Pons (tissue), 1 donor: ENCODE measurements at places on chromosomes 3 and 15.

DNA sequence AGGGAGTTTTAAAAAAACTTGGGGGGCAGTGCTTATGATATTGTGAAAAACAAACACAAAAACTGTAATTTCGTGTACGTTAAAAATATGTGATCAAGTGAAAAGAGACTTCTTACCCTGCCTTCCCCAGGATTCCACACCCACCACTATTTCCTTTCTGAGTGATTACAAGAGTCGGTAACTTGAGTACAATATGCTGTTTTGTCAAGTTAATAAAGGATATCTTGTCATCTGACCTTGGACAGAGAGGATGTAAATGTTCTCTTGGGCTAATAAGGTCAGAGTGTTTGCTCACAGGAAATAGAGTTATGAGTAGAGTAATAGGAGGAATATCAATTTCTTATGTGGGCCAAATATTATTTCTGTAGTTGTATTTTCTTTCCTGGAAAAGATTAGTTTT, 68.1 kb downstream of the NOX5 start:
- DNase-seq, result no peak

DNA sequence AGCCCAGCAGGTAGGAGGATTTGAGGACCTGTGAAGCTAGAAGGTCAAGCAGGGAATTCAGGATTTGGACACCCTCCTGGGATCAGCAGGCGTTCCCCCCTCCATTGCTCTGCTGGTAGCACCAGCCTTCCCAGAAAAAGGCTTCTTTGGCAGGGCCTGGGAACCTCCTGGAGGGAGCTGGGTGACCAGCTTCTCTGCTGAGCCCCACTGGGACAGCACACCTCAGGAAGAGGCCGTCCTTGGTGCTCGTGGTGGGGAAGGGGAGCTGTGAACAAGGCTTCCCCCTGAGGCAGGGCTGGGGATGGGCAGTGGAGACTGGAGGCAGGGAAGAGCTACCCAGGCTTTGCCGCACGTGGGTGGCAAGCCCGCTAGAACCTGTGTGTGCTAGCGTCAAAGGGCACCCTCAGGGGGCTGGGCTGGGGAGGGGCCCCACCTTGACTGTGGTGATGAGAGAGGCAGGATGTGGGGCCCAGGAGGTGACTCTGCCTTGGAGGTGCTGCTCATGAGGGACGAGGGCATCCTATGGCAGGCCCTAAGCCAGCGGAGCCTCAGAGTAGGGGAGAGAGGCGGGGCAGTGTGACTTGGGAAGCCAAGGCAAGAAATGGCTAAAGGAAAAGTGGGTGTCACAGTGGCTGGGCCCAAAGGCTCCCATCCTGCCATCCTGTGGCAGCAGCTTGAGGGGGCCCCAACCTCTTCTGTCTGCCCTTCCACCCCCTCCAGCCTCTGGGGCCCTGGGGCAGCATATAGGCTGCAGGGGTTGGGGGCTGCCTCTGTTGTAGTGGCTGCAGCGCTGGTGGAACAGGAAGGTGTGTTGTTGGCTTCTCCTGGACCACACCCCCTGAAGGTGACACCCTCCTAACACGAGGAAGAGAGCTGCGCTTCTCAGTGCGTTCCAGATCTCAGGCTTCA, 20.7 kb downstream of the KLF13 start:
- no peak for DNase-seq

DNA sequence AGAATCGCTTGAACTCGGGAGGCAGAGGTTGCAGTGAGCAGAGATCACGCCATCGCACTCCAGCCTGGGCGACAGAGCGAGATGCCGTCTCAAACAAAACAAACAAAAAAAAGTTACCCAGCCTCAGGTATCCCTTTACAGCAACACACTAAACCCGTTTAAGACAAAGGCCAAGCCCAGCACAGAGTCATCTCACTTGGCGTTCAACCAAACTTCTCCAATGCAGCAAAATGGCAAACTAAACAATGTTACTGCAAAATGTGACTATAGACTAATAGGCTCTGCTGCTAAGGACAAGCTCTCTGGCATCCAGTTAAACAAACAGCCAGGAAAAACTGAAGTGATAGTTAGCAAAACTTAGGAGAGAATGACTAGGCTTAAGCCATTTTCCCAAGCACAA, 6.4 kb upstream of the FAM219B start:
- no peak for DNase-seq

DNA sequence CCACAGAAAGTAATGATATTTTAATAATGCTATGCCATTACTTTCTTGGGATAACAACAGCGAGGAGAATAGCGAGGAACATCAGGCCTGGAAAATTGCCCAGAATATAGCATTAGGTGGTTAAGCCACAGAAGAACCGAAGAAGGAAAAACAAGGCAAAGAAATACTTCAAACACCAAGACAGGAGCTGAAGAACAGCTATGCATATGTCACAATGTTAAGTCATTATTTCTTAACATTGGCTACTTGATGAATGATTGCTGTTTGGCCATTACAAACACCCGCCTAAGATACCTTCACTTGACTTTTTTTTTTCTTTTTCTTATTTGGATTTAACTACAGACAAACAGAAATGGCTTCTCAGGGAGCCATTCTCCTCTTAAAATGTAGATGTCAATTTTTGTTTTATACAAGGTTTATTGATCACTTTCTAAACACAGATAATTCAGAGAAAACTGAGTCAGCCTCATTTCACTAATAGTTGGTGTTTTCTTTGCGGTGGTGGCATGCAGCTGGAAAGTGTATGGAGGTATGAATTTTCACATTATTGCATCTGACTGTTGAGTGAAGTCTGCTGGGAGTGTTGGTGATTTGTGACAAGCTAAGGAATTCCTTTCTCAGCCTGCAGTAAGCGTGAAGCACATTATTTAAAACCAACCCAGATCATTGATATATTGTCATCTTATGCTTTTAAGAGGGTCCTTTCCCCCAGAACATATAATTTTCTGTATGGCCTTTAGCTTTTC, 705.7 kb upstream of the NR2F2 start:
- DNase-seq, result no peak

GRCh38 chr3:170699158-170700053, 113.5 kb upstream of the SLC7A14 start:
- DNase-seq, result no peak

DNA sequence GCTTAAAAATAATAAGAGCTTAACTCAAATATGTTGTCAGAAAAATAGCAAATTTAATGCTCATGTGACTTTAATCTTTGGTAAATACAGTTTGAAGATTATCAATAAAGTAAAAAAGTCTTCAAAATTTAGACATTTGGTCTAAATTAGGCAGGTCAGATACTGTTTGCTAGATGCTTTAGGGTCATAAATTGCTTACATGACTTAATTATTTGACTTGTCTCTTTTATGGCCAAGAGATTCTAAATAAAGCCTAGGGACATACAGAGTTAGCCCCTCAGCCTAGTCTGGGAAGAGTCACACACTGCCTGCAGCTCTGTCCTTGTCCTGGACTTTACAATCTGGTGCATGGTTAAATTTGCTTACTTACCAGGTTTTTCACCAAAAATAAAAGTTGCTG, 198.3 kb upstream of the LRRFIP2 start:
- DNase-seq, result no peak
